ENCODE measurements at places on chromosomes 16 and 17.

DNA sequence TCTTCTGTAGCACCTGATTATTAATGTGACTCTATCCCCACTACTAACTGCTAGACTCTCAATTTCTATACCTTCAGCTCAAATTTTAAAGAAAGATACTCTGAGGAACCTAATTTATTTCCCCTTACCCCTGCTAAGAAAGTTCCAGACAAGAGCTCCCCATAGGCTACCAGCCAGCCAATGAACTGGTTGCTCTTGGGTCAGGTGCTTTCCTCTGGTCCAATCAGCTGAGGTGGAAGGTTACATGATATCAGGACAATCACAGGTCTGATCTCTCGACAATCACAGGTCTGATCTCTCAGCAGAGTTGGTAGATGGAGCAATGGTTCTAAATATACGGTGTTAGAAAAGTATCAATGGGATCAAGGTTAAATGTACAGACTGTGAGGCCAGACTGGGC is 86.8 kb downstream of the AXIN2 start:
- DNase-seq: no peak

DNA sequence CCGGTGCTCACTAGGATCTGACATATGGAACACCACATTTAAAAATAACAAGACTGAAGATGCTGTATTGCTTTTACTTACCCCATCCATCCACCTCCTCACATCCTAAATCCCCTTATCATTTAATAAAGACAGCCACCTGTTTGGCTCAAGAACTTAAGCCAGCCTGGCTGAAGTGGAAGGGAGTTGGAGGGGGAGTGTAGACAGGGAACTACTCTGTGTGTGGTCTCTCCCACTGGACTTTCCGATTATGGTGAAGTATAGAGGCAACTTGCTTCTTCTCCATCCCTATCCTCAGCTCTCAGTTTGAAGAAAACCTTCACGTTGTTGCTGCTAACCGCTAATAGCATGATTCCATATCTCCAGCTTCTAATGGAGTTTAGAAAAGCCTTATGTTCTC is 313.4 kb downstream of the CDH11 start:
- DNase-seq: no peak

- no peak for DNase-seq
Measured at GRCh38 chr16:57924514-57924913, 46.4 kb downstream of the CNGB1 start.

GRCh38 chr17:28327031-28327607 is 8.1 kb downstream of the TMEM97 start:
- DNase-seq: no peak

- DNase-seq: no peak
Measured at GRCh38 chr17:82789051-82789592, 37.3 kb downstream of the TBCD start.

GRCh38 chr16:46733319-46733830 is 14.8 kb downstream of the MYLK3 start:
- no peak for DNase-seq

- no peak for DNase-seq
Measured at GRCh38 chr17:70503449-70503848, 334.1 kb downstream of the KCNJ2 start.

- DNase-seq: no peak
Measured at GRCh38 chr17:28191018-28191417, 128.0 kb upstream of the TMEM97 start.

DNA sequence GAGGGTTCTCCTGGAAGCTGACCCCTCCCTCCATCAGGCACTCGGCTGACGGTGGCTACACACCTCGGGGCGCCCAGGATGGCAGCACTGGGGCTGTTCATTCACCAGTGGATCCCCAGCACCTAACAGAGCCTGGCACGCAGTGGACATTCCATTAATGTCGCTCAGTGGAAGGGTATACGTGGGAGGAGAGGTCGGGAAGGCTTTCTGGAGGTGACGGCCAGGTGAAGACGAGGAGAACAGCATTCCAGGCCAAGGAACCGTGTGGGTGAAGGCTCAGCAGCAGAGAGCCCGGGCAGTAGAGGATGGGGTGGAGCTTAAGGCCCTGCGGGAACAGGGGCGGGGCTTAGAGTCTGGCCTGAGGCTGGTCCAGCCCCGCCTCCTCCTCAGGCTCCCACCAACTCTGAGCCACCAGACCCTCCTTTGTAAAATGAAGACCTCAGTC is 2.5 kb upstream of the HS3ST6 start:
- DNase-seq: no peak

GRCh38 chr17:63644846-63645245 is 22.6 kb downstream of the MAP3K3 start:
- DNase-seq: no peak

DNA sequence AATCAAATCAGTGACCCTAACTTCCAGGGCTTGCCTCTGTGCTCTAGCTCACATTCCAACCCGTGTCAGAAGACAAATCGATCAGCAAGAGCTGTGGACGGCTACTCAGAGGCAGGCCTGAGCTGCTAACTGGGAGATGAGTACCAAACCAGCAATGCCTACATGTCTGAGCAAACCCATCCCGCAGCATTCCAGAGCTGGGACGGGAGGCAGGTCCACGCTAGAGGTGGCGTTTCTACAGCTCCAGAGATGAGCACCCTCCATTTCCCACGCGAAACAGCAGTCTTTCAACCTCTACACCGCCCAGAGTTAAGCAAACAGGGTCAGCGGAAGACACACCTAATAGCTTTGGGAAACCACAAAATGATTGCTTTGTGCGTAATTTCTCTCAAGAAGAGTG is 6.5 kb downstream of the NXN start:
- no peak for DNase-seq

GRCh38 chr17:28247671-28248555 is 71.1 kb upstream of the TMEM97 start:
- DNase-seq: no peak

DNA sequence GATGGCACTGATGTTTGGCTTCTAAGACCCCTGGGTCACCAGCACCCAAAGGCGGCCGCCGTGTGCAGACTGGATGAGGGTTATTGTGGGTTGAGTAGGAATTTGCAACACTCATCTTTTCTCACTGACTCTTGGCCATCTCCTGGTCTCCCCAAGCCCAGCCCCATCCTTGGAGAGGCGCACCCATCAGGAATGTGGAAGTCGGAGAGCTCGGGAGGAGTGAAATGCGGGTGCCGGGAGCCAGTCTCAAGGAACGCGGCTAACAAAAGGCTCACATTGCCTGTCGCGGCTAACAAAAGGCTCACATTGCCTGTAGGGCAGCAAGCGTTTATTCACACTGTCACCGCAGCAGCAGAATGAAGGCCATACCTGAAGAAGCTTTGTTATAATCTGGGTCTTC is 248.6 kb downstream of the FOXL1 start:
- DNase-seq: no peak

DNA sequence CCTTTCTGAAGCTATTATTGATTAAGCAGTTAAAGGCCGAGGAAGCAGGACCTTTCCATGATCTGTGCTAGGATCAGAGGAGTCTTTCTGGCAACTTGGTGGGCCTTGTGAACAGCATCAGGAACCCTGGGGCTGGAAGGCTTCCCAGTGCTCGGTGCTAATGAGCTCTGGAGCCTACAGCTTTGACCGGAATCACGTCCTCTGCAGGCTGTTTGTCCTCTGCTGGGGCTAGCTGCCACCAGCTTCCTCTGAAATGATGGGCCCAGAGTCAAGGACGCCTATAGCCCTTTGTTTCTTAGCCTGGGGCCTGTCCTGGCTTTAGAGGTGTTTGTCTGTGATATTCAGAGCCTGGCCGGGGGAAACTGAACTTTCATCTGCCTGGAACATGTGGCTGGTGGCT is 111.6 kb downstream of the SHISA9 start:
- DNase-seq: no peak

- DNase-seq: no peak
Measured at GRCh38 chr17:64174686-64175456, 44.9 kb upstream of the ERN1 start.
